Activated CD4-positive, alpha-beta memory T cell treated with anti-CD3 and anti-CD28 coated beads, Interleukin-2, amount 10 ng/mL, durations not matched to agents 7 days and 5 days (primary cell): ENCODE measurements at places on chromosomes 13 and 19.

GRCh38 chr13:20340759-20341171 is 108.6 kb upstream of the GJB6 start:
- no peak for DNase-seq

DNA sequence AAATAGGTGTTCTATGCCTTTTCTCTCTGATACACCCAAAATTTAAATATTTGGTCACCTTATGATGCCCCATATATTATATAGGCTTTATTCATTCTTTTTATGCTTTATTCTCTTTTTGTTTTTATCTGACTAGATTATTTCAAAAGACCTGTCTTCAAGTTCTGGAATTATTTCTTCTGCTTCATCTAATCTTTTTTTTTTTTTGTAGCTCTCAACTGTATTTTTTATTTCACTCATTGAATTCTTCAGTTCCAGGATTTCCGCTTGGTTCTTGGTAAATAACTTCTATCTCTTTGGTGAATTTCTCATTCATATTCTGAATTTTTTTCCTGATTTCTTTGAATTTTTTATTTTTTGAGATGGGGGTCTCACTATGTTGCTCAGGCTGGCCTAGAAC is 3.9 kb upstream of the CLEC4M start:
- DNase-seq, result no peak

DNA sequence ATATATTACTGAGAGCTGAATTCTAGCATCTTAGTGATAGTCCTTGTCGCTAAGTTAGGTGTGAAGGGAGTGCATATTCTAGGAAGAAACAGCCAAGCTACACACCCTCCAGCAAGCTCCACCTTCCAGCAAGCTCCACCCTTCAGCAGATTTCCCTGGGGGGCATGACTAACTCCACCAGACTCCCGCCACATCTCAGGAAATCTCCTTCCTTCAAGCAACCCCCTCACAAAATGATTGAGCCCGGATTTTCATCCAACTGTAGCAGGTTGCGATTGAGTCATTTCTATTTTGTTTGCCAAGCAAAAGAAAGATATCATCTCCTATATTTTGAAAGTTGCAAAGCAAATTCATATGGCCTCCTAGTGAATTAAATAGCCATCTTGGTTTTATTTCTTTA is 162.1 kb upstream of the TMTC4 start:
- DNase-seq, result no peak

- no peak for DNase-seq
These were observed 186.5 kb upstream of the ATXN8OS start for GRCh38 chr13:69921156-69921555.

DNA sequence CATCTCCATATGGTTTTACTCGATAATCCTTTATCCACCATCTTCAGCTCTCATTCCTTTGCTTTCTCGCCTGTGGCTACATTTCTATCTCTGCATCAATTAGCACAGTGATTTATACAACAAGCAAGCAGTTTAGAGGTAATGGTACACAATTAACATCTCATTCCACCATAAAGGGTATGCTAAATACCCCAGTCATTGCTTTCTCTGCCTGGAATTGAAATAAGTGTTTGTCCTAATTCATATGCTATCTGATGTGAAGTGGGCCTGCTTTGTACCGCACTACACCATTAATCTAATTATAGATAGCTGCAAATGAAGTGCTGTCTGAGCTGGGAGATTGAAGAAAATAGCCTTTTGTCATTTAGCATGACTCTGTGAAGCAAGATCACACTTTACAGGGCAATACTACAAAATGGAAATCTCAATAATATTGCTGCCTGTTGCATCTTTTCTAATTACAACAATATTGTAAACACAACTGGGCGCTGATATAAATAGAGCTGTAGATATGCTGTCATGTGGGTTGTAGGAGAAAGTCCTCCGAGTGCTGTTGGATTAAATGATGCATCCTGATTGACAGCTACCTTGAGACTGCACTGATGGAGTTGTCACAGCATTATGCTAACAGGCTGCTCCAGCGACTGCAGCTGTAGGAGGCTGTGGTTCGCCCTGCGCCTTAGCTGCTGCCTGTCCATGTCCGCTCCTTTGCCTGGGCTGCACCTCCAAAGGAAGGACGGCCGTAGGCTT is 78.2 kb downstream of the GGACT start:
- no peak for DNase-seq

DNA sequence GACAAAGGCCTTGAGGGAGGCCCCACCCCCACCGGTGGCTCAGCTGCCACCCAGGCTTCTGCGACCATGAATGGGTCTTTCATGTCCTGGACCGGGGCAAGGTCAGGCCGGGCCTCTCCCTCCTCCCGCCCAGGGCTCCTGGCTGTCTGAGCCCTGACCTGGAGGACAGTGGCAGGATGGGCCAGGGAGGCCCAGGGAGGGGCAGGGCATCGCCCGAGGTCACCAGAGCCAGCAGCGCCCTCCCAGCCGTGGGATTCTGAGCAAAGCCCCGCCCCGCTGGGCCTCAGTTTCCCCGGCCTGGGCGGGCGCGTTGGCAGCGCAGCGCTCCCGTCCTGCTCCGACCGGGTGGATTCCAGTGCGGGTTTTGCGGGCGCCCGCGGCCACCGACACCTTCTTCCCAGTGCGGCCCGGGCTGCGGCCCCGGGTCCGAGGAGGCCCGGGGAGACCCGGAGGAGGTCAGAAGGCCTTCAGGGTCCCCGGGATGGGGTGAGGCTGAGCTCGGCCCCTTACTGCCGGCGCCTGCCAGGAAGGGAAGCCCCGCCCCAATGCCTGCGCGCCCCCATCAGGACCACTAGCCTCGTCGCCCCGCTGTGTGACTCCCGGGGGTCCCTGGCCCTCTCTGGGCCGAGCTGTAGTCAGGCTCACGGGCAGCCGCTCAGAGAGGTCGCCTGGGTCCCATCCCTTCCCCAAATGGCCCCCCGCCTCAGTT is 24.6 kb upstream of the SEMA6B start:
- no peak for DNase-seq

DNA sequence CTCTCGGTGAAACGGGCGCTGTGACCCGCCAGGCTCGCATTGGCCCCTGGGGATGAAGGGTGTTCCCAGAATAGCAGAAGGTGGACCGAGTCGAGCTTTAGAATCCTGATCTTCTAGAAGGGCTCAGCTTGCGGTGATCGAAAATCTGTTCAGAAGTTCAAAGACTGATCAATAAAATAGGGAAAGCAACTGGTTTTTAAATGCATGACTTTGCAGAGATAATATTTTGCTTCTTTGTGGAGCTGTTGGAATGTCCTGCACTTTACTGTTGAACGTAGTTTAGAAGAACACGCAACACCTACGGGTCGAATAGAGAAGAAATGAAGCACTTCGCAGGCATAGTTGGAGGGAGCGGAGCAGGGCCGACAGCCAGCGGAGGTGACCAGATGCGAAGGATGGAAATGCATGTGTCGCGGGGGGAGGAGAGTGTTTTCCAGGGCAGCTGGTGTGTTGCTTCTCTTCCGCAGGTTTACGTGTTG is 766 bp downstream of the CEBPG start:
- DNase-seq, result no peak

DNA sequence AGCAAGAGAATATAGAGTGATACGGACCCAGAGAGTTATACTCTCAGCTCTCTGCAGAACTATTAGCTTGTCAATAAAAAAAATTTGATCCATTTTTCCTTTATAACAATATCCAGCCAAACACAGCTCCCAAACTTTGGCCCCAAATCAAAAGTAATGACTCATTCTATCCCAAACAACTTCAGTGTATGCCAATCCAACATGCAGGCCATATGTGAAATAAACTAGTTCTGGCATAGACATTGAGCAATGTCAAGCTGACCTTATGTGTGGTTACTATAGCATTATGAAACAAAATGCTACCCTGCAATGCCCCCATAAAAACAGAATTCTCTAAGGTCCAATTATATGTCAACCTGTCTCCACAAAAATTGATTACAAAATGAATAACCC is 209.5 kb downstream of the DNAJC15 start:
- DNase-seq, result no peak

DNA sequence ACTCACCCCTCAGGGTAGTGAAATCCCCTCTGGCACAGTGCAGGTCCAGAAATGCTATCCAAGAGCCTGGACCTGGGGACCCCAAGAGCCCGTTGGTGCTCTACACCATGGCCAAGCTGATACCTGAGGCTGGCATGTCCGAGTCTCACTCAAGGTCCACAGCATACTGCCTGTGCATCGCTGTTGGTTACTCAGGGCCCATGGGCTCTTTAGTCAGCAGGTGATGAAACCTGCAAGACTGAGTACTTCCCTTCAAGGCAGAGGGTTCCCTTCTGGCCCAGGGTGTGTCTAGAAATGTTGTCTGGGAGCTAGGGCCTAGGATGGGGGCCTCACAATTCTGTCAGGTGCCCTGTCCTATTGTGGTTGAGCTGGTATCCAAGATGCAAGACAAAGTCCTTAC is 19.6 kb upstream of the KBTBD7 start:
- no peak for DNase-seq

GRCh38 chr19:49098795-49099194 is 13.5 kb downstream of the SNRNP70 start:
- no peak for DNase-seq

- peak; percentile 85 for DNase-seq
These were observed 12.6 kb downstream of the XRCC1 start for GRCh38 chr19:43562698-43563241.
